Hepatic stellate cell (primary cell): ENCODE measurements at places on chromosomes 2 and 18.

GRCh38 chr18:63182310-63182772 is 137.2 kb downstream of the BCL2 start:
- DNase-seq, result no peak

GRCh38 chr2:105329561-105330495 is at the start of gene TGFBRAP1:
Gene TGFBRAP1, minus strand, starts transcription at chr2:105329735. Its CDS starts 21,434 bp downstream, at chr2:105308301.
- DNase-seq, result peak; percentile 59

GRCh38 chr2:44826601-44827000 is 114.9 kb upstream of the SIX3 start:
- no peak for DNase-seq

DNA sequence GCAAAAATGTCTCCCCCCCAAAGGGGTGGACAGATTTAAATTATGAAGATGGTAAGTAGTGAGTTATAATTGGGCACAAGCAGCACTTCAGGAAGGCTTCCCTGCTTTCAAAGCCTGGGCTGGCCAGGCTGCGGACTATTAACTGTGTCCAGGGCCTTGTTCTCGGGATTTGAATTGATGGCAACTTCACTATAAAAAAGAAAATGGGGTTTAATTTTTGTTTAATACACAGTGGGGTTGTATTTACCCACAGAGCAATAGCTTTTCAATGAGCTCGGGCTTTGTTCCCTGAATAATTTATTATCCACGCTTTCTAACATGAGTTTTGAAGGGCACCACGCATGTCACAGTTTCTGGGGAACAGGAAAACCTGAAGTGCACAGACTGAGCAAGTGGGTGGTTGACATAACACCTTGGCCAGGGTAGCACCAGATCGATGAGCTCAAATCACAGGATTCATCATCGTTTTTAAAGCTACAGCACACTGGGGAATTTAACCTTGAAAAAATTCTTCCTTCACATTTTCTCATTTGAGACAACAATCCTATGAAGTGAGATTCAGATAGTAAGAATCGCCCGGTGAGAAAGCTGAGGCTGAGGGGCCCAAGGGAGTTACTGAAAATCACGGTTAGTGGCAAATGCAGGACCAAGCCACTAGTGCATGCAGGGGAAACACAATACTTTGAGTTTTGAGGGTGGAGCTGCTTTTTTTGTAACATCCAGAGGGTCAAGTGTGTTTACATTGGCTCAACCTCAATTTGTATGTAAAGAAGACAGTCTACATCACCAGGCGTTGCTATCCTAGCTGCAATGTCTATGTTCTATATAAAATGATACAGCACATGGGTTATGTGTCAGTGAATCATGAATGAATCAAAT is 28.9 kb upstream of the LMAN1 start:
- DNase-seq, result no peak

DNA sequence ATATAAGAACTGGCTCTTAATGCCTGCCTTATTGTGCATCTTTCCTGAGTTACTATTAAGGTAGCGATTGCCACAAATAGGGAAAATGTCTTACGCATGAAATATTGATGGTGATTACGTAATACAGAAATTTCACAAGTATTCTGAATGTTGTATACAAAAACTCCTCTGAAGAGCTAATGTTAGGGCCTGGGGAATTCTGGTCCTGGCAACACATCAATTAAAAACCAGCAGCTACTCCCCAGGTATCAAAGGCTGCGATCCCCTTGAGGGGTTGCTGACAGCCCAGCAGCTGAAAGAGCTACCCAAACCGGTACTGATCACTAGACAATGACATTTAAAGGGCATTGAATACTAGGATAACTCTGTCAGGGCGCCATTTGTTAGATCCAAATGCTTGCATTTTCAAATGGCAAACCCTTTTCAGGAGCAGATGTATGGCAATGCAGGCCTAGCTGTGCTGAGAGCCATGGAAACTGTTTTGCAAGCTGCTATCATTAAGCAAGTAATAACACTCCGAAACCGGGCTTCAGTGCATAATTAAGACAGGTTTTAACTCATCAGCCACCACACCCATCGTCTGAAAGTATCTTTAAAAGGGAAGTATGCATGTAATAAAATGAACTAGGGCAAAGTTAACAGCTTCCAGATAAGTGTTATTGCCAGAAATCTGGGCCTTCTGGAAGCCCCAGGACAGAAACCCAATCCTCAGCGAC is 78.4 kb downstream of the CLHC1 start:
- no peak for DNase-seq

- no peak for DNase-seq
Measured at GRCh38 chr2:24909555-24910177, 10.4 kb downstream of the ADCY3 start.

DNA sequence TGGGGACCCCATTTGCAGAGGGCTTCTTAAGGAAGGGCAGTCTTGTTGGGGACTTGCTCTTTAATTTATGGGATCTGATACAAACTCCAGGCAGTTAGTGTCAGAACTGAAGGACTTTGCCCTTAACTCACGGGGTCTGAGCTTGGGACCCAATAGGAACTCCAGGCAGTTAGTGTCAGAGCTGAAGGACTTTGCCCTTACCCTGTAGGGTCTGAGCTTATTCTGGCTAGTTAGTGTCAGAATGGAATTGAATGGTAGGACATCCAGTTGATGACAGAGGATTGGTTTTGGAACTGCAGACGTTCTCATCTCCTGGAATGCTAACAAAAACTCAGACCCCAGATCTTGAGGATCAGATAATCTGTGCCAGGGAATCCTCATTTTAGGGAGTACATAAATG is 256.9 kb upstream of the COPS8 start:
- DNase-seq, result no peak

DNA sequence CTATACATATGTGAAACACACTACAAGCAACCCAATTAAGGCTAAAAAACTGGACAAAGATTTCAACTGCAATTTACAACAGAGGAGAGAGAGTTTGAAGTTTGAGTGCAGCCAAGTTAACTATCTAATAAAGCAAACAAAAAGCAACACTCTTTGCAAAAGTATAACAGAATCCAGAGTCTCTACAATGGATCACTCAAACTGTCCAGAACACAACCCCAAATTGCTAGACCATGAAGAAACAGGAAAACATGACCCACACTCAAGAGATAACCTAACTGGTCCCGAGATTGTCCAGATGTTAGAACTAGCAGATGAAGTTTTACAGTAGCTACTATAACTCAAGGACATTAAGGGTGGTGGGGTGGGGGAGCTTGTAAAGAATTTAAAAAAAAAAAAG is 14.8 kb downstream of the ABHD3 start:
- no peak for DNase-seq

GRCh38 chr2:207984765-207985480 is 40.4 kb downstream of the PLEKHM3 start:
- DNase-seq, result no peak

DNA sequence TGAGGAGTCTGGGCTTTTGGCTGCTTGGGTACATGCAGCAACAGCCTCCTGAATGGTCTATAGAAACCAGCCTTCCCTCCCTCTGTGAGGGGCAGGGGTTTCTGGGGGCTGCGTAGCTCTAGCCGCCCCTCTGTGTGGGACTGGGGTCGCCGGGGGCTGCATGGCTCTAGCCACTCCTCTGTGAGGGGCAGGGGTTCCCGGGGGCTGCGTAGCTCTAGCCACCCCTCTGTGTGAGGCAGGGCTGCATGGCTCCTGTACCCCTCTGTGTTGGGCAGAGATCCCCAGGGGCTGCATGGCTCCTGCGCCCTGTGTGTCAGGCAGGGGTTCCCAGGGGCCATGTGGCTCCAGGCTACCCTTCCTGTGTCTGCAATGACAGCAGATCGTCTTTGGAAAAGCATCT is 17.6 kb downstream of the HS6ST1 start:
- no peak for DNase-seq

- DNase-seq, result no peak
Measured at GRCh38 chr18:13032173-13032572, 41.0 kb downstream of the CEP192 start.

DNA sequence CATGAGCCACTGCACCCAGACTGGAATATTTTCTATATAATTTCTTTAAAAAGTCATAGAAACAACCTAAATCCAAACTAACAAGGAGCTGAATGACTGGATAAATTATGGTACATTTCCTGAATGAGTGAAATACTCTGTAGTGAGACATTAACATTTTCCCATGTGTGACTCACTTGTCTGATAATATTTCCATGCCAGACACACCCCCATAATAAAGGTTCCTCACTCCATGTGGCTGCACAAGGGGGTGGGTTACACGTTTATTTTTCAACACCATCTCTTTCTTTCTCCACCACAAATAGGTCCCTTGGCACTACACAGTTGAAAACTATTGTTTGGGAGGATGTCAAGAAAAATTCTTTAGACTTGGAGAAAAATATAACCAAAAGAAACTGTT is 266.3 kb upstream of the LYPD1 start:
- peak; percentile 12 for DNase-seq

GRCh38 chr2:29518010-29518409 is 402.8 kb downstream of the CLIP4 start:
- no peak for DNase-seq

GRCh38 chr2:12928197-12928774 is 211.6 kb downstream of the TRIB2 start:
- DNase-seq, result peak; percentile 41

DNA sequence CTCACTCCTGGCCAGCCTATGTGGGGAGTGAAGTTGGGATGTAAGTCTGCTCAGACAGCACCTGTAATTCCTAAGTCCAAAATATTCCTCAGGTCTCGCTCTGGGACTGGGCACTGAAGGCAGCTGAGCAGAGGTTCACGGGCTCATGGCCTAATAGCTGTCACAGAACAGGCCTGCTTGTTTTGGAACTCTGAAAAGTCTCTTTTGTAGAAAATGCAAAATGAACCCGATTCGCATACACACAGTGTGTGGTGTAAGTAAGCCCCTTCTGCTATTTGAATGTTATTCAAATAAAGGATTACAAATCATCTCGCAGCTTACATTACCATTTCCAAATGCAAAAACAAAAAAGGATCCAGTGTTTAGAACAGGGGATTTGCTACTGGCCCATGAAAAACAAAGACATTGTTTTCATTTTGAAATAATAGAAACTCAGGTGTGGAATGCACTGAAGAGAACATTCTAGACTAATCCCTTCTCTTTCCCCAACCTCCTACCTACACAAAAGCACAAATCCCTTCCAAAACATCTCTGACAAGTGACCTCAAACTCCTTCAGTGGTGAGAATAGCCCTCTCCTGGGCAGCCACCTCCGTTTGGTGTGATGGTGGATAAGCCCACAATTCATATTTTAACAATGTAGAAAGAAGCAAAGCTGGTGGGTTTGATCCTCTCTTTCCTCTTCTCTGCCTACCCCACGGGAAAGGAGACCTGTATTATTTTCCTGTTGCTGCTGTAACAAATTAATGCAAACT is 118.3 kb upstream of the NCK2 start:
- no peak for DNase-seq

GRCh38 chr2:99636144-99637034 is 146.6 kb upstream of the REV1 start:
- no peak for DNase-seq

DNA sequence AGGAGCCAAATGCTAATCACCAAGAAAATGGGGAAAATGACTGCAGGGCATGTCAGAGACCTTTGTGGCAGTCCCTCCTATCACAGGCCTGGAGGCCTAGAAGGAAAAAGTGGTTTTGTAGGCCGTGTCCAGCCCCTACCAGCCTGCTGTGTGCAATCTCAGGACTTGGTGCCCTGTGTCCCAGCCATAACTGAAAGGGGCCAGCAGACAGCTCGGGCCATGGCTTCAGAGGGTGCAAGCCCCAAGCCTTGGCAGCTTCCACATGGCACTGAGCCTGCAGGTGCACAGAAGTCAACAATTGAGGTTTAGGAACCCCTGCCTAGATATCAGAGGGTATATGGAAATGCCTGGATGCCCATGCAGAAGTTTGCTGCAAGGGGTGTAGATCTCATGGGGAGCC is 391.2 kb upstream of the FSIP2 start:
- DNase-seq, result no peak
